ENCODE measurements at places on chromosomes 6 and 20.

GRCh38 chr6:160031442-160031841 is 62.6 kb downstream of the IGF2R start:
- DNase-seq, result no peak

DNA sequence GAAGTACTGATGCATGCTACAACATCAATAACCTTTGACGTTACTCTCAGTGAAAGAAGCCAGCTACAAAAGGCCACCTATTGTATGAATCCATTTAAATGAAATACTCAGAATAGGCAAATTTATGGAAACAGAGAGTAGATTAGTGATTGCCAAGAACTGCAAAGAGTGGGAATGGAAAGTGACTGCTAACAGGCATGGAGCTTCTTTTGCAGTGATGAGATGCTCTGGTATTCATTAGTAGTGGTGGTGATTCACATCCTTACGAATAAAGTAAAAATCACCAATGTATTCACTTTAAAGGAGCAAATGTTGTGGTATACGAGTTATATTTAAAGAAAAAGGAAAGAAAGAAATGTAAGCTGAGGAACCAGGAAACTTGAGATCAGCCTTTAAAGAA is 126.8 kb upstream of the SAMD5 start:
- no peak for DNase-seq

- DNase-seq, result no peak
Measured at GRCh38 chr6:43268355-43268700, 25.0 kb downstream of the TTBK1 start.

GRCh38 chr6:110731196-110731595 is 84.1 kb downstream of the CDK19 start:
- DNase-seq, result no peak

DNA sequence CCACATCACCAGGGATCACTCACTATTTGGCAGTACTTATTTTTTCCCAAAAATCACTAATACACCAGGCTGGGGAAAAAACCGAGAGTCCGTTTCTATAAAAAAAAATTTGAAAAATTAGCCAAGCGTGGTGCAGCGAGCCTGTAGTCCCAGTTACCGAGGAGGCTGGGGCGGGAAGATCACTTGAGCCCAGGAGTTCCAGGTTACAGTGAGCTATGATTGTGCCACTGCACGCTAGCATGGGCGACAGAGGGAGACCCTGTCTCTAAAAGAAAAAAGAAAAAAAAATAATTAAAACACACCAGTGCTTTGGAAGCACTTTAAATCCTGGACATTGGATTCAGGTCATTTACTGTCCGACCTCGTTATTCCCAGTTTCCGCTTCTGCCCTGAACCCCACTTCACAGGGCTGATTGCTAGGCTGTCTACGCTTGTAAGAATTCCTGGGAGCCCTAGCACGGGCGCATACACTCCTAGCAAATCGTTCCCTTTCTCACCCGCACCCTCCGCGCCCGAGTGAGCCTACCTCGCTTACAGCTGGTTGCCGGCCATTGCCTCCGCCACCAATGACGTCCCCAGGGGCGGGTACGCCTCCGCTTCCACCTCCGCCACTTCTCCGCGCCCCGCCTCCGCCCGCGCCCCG is at the start of gene TPMT:
Gene TPMT, minus strand, starts transcription at position 571 of the 643 bp plus-strand sequence. CDS start 5,950 bp downstream, outside the sequence.
- peak; percentile 28 for DNase-seq

GRCh38 chr6:16163066-16163465 is 34.2 kb downstream of the MYLIP start:
- DNase-seq, result no peak

DNA sequence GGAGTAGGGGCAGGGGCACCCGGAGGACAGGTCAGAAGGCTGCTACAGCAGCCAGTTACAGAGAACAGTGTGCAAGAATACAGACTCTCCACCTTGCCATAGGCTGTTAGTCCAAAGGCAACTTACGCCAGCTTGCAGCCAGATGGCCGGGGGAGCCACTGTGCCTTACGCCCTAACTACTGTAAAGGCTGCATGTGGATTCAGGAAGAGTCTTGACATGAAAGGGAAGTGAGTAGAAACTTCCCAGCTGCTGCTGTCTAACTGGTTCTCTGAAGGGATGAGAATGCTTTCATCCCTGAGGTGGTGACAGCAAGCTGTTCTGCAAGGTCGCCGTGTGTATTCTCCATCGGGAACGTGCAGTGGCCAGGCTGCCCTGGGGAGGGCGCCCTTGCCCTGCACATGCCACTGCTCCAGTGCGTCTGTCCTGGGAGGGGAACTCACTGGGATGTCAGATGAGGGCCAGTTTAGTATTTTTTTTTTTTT is 46.1 kb downstream of the LYRM4 start:
- peak; percentile 80 for DNase-seq

DNA sequence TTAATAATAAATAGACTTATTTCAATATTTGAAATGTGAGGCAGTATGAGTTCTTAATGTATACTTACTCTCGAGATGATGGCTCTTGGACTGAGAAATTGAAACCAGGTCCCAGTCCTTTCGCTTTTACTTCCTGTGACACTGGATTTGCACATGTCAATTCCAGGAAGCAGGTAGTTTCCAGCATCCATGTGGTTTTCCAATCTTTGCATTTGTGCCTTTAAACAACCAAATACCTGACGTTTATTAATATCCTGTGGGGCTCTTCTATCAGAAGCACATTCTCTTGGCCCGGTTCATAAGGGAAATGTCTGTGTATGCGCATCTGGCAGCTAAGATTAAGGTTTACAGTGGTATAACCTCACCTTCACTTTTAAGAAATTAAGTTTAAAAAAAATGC is 13.1 kb downstream of the UTRN start:
- no peak for DNase-seq

DNA sequence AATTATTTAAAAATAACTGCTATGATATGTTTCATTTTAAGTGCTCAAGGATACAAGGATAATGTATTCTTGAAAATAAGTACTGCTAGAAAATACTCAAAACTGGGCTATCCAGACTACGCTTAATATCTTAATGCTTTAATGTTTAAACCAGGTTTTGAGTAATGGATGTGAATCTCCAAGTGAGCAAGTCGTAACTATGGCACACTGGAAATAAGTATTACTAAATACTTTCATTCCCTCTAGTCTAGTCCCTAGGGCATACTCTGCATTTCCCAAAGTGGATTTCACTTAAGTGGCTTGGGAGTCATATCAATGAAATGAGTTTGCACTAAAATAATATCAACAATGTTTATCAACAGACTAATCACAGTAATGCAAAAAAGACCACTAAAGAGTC is 48.1 kb downstream of the HMGCLL1 start:
- DNase-seq, result no peak

GRCh38 chr6:106715922-106716321 is 86.5 kb downstream of the QRSL1 start:
- DNase-seq, result no peak

DNA sequence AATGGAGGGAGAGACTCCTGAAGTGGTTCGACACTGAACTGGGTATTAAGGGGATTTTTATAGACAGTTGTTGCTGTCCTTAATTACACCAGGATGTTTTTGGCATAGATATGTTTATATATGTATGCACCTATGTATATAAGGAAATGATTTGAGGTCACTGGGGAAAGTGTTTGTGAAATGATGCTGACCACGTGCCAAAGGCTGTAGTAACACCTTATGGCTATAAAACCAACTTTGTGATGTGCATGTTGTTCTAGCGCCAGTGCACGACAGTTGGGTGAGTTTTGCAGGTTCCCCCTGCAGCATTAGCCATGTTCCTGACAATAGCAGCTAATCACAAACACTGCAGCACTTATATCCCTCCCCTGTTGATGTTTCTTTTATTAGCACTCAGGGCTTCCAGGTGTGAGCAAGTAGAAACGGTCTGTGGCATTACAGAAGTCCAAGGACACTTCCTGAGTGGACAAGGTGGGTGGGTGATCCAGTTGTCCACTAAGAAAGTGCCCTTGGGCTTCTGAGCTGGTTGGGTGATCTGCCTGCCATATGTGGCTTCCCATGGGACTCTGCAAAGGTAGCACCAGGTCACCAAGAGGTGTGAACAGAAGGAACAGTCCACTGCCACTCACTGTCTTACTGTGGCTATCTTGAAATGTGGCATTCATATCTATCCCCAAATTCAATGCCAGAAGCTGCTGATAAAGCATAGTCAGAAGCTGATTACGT is 63.0 kb upstream of the RBM24 start:
- no peak for DNase-seq

- no peak for DNase-seq
Measured at GRCh38 chr20:3032624-3033023, 10.8 kb upstream of the GNRH2 start.

- DNase-seq, result no peak
Measured at GRCh38 chr20:10654630-10655029, 19.2 kb downstream of the JAG1 start.
